ENCODE measurements at places on chromosomes 1 and 21.

DNA sequence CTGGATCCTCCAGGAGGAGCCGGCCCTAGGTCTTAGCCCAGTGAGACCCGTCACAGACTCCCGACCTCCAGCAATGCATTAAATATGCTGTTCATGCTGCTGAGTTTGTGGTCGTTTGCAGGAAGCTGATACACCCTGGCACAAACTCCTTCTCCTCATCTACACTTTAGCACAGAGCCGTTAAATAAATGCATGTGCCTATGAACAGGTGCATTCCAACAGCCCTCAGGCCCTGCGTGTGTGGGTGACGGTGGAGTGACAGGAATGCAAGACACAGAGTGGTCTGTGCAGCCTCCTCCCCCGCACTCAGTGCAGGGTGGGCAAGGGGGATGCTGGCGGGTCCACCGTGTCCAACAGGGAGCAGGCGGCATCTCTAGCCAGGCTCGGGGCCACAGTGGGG lies 106.6 kb upstream of the TMPRSS2 start:
- no peak for DNase-seq

DNA sequence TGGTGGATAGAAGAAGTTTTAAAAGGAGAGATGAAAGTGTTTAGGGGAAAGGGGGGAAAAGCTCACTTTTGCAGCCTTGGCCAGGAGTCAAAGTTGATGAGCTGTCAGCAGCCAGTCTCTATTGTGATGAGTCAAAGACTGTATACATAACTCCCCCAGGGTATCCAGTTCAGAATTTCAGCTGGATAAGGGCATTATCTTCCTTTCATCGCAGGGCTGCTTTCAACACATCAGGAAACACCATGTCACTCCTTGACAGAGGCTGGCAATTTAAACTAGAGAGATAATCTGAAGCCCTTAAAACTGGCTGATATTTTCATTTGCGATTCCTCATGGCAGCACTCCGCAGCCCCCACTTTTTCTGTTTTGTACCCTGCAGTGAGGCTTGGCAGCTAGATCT lies 328.5 kb downstream of the TBX15 start:
- DNase-seq, result peak; percentile 41

- DNase-seq, result no peak
Measured at GRCh38 chr21:43919871-43920801, 55.1 kb downstream of the AGPAT3 start.

DNA sequence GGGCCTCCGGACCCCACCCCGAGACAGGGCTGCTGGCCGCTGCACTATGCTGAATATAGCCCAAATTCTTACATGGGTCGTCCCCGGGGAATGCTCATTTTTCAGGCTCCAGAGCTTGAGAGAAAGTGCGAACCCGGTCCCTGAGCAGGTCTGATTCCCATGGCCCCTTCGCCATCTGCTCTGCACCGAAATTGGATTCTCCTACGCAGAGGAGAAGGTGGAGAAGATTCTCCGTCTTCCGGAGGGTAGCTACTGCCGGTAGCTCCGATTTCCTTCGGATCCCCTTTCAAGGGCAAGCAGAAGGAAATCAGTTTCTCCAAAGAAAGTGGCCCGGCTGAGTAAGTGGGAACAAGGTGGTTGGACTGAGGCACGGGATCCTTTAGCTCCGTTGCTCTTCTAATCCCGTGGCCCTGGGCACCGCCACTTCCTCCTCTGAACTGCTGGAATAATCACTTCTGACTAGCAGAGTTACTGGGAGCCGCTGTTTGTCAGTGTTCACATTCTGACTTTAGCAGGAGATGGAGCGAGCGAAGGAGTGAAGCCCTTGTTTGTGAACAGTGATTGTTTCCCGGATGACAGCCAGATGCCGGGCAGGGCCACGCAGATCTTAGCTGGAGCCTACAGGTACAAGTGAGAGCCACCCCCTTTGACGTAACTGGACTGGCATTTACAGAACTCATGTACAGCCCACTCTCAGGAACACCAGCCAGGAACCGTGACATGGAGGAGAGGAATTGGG lies 1.1 kb upstream of the ZNF496 start:
- no peak for DNase-seq

- no peak for DNase-seq
Measured at GRCh38 chr1:234960722-234961455, 167.7 kb downstream of the TOMM20 start.

DNA sequence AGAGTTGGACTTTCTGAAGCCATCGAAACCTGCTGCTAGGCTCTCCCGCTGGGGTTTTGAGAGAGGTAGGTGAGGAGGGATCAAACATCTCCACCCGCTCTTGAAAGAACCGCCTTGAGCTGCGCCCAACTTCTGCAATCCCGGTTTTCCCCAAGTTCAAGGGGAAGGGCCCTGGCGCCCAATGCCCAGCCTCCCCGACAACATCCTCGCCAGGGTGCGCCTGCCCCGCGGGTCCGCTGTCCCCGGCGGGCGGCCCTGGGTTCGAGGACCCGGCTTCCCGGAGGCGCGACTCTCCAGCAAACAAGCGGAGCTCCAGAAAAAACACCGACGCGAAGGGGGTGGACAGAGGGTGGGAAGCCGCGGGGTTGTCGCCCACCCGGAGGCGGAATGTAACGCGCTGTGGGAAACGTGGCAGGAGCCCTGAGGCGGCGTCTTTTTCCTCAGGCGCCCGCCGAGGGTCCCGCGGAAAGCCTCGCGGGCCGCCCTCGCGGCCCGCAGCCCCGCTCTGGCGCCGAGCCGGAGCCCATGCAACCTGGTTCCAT lies 607 bp downstream of the BTG3 start:
- DNase-seq, result peak; percentile 28

GRCh38 chr1:215444715-215445414 lies 122.2 kb upstream of the KCTD3 start:
- DNase-seq, result no peak

GRCh38 chr21:29939924-29940275 lies at the start of gene GRIK1:
Gene GRIK1 (minus strand): TSS chr21:29939996.
- no peak for DNase-seq
